ENCODE measurements at places on chromosomes 1 and 21.
A peak's percentile ranks its signal among the peaks of the same experiment; 100 is the strongest.

- DNase-seq, result no peak
Measured at GRCh38 chr1:8352886-8353785, 35.2 kb downstream of the SLC45A1 start.

DNA sequence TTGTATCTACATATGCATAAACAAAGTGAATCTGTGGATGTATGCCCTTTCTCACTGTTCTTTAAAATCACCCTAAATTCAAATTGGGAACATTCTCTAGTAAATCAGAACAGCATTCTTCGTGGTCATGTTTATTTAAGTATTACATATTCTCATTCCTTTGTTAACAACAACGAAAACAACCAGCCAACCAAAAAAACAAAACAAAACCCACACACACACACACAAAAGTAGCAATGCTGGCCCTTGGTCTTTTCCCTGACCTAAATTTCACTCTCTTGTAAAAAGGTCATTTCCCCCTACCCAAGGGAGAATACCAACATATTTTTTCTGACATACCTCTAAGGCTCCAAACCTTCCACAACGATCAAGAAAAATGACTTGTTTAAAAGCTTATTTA is 102.6 kb downstream of the NRIP1 start:
- no peak for DNase-seq

GRCh38 chr1:43220905-43221778 is 48.6 kb upstream of the TMEM125 start:
- DNase-seq, result no peak

DNA sequence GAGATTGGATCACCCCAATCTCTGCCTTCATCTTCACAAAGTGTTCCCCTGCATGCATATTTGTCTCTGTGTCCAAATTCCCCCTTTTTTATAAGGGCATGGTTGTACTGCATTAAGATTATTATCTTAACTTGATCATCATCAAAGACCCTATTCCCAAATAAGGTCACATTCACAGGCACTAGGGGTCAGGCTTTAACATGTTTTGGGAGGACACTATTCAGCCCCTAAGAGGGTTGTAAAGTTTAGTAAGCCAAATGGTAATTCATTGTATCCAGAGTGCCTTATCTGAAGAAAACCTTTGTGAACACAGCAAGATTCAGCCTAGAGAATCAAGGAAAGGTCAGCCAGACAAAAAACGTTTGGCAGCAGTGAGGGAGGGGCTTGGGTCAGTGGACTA is 317.6 kb upstream of the PLD5 start:
- no peak for DNase-seq

DNA sequence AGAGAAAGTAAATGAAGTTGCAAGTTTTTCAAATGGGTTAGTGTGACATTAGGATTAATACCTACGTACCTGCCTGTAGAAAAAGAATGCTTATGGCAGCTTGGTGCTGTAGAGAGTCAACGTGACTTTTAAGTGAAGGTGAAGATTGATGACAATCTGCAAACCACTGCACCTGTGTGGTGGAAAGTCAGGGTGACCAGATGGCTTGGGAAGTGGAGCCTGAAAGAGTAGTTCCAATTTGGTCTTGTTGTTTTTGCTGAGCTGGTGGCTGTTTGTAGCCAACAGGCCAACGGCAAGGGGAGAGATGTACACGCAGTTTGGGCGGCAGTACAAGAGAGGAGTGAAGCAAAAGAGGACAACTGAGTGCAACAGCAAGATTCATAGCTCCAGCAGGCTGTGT is 78.1 kb upstream of the JAK1 start:
- no peak for DNase-seq

- DNase-seq, result no peak
Measured at GRCh38 chr21:34822942-34823341, 154.1 kb downstream of the CLIC6 start.

GRCh38 chr1:166479052-166479631 is 312.3 kb upstream of the FAM78B start:
- peak; percentile 27 for DNase-seq

- no peak for DNase-seq
Measured at GRCh38 chr1:108054396-108054795, 89.4 kb upstream of the VAV3 start.
